Activated CD4-positive, alpha-beta T cell treated with anti-CD3 and anti-CD28 coated beads, Interleukin-2, amount 50 U/mL, for 1 hour (primary cell): ENCODE measurements at places on chromosomes 4 and X.

DNA sequence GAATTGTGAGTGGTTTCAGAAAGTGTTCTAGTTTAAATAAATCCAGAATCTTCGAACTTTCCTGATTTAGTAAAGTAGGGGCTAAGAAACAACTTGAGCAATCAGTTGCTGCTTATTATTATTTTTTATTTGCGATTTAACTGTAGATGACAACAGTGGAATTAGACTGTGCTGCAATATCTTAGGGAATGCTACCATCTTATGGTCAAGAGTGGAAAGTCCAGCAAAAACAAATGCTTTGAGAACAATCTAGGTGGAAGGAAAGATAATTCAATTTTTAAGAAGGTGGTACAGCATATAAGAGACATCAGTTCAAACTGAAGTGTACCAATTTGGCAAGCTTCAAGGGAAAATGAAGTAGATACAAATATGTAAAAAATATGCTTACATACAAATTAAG, 73.3 kb downstream of the CYLC1 start:
- DNase-seq = no peak

DNA sequence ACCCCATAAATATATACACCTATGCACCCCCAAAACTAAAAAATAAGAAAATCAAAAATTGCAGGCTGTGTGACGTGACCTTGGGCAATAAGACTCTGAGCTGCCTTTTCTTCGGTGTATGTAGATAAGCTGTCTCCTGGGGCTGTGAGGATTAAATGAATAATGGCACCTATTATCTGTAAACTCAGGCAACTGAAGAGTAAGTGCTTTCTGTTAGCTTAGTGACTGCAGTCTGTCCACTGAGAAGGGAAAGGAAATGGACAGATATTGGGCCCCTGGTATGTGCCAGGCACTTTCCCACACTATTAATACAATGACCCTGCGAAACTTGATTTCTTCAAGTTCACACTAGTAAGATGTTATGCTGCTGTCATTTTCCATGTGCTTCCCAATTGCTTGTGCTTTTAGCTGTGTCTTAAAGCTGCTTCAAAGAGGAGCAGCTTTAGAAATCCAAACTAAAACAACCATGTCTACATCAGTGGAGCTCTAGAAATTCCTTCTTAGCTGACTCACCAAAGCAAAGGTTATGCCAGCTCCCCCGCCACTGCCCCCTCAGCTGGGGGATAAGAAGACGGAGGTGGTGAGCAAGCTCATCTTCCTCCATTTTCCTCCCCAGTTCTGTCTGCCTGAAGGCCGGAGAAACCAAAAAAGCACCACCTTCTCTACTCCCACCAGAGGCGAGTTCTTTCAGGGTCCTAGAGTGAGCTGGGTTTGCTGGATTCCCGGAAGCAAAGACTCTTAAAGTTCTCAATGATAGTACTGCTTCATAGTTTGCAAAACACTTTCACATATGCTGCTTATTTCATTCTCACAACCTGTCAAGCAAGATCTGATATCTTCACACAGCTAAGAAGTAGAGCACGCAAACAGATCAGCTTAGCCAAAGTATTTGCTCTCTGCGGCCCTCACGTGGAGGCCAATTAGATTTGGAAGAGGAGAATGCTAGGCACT, 8.8 kb upstream of the DGAT2L6 start:
- no peak for DNase-seq

GRCh38 chrX:30313322-30313721, 4.1 kb upstream of the NR0B1 start:
- DNase-seq = no peak

GRCh38 chrX:24805201-24805600, 111.5 kb downstream of the POLA1 start:
- DNase-seq = no peak

DNA sequence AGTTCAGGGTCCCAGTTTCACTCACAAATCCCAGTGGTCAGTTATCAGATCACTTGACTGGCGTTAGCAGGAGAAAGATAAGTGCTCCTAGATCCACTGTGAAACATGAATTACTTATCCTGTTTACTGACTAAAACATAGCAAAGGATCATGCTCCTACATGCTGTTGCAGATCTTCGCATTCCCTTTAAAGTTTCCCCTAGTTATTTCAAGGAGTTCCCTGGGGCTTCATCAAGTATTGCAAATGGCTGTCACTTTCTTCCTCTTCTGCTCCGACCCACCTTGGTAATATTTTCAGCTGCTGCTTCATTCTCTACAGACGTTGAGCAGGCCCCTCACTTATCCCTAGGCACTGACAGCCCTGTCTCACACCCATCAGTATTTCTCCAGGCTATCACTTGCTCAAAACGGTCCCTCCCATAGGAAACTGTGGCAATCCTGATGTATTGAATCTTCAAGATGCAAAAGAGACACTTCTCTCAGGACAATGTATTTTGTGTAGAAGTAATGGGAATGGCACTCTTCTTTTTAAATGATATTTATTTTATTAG, 466.0 kb downstream of the INPP4B start:
- no peak for DNase-seq

- no peak for DNase-seq
Measured at GRCh38 chr4:88730811-88731210, 33.2 kb upstream of the NAP1L5 start.

DNA sequence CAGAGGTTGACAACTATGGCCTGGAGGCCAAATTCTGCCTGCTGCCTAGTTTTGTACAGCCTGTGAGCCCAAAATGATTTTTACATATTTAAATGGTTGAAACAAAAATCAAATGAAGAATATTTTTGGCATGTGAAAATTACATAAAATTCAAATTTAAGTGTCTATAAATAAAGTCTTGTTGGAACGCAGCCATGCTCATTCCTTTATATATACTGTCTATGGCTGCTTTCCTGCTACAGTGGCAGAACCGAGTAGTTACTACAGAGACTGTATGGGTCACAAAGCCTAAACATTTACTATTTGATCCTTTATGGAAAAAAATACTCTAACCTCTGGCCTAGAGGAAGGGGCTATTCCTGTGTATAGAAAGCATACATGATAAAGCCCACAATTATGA, 290.4 kb downstream of the GLUD2 start:
- no peak for DNase-seq

DNA sequence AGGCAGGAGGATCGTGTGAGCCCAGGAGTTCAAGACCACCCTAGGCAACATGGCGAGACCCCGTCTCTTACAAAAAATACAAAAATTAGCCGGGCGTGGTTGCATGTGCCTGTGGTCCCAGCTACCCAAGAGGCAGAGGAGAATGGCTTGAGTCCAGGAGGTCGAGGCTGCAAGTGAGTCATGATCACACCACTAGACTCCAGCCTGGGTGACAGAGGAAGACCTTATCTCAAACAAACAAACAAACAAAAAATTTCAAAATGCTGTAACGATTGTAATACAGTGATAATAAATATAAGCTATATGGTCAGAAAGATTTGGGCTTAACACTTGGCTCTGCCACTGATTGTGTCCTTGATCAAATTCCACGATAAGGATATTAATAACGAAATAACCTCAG, 24.2 kb downstream of the SLC25A4 start:
- DNase-seq = no peak

DNA sequence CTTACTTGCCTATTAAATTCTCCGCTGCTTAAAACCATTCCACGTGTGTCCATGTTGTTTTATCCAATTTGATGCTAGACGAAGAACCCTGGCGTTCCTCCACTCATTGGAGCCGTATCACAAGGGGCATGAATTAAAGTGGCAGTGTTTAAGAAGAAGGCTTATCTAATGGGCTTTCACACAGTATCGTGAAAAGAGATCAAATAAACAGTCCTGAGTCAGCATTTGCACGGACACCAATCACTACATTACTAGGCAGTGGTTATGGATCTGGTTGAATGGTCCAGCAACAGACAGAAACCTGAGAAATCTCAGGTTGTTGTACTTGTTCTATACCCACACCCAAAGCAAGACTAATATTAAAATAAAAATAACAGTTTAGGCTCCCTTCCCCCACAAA, 671.6 kb downstream of the FAT4 start:
- no peak for DNase-seq

- no peak for DNase-seq
Measured at GRCh38 chr4:10296730-10297129, 160.5 kb downstream of the ZNF518B start.

DNA sequence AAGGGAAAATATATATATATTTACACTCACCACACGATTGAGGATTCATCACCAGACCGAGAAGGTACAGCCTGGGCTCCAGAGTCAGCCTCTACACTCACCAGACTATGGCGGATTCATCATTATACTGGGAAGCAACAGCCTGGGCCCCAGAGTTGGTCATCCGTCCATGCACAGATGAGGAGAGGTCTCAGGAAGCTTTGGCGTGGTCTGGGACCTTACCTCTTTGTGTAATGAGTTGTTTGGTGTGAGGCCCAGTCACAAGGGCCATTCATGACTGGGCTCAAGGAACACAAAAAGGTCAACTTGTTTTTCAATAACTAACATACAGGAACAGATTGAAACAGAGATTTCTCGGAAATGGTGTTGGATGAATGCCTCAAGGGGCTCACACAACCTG, 926.1 kb downstream of the FAM133A start:
- DNase-seq = no peak

- DNase-seq = no peak
Measured at GRCh38 chrX:10741003-10741402, 120.6 kb upstream of the MID1 start.

DNA sequence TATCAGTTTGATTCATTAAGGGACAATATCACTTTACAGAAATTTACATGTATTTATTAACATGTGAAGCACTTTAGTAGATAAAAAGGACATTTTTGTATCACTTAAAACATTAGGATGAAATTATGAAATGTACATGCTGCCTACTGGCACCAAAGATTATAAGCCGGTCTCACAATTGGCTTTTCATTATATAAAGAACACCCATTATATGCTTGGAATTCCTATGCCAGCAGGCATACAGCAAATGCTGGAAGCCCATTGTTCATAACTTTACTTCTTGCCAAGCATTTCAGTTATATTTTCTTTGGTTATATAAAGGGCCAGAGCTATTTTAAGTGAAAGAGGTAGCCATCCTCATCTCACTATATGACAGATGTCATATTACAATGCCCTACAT, 145.9 kb downstream of the DMD start:
- DNase-seq = no peak

DNA sequence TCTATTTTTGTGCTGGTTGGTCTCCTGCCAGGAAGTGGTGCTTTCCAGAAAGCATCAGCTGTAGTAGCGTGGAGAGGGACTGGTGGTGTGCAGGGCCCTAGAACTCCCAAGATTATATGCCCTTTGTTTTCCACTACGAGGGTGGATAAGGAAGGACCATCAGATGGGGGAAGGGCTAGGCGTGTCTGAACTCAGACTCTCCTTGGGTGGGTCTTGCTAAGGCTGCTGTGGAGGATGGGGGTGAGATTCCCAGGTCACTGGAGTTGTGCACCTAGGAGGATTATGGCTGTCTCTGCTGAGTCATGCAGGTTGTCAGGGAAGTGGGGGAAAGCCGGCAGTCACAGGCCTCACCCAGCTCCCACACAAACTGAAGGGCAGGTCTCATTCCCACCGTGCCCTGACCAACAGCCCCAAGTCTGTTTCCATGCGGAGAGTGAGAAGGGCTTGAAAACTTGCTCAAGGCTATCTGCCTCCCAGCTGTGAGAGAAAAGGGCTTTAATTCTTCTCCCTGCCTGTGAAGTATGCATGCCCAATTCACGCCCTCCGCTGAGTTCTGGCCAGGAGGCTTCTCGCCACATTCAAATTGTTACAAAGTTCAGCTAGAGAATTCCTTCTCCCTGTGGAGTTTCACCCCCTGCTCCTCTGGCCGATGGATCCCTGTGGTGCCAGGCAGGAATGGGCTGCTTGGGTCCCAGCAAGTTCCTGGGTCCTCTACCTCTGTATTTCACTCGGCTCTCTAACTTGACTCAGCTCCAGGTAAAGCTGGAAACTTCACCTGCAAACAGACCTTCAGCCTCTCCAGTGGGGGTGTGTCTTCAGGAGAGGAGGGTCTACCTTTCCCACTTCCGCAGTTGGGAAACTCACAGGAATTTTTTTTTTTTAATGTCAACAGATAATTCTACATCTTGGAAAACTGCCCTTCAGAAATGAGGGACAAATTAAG, 7.7 kb upstream of the CSTF2 start:
- DNase-seq = no peak

- DNase-seq = no peak
Measured at GRCh38 chr4:5266991-5267390, 215.7 kb downstream of the STK32B start.

- DNase-seq = peak; percentile 26
Measured at GRCh38 chr4:39446842-39447573, 11.7 kb downstream of the RPL9 start.

DNA sequence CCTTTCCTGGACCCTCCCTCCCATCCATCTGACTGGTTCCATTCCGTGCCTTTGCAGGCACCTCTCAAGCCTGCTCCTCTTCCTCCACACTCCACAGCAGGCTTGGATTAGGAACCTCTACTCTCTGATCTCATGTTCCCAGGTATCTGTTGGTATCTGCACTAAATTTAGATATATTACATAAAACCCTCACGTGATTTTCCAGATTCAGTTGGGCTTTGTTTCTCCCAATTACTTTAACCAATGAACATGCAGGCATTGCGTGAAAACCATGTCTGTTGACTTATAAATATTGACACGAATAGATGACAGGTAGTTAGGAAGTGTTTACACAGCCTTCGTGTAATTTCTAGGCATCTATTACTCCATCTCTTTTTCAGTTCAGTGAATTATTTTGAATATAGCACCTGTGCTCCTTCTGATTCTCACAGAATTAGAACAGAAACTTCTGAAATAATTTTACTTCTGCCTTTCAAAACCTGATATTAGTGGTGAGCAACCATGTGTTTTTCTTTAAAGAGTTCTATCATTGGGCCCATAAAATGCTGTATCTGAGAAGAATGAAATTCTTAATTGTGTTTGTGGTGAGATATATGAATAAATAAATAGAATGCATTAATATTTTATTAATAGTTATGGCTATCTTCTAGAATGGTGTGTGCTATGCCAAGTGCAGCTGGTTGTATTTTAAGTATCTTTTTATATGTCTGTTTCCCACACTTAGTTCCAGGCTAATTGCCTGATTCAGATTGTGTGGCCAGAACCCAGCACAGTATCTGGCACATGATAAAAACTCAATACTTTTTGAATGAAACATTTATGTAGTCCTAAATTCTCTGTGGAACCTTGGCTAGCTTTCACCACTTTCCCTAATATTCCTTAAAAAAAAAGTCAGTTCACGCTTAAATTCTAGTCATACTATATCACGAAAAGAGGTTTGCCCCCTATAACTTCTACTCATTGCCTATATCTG, 304.8 kb downstream of the QDPR start:
- DNase-seq = no peak

- DNase-seq = no peak
Measured at GRCh38 chr4:112431158-112431557, 84.8 kb downstream of the NEUROG2 start.

DNA sequence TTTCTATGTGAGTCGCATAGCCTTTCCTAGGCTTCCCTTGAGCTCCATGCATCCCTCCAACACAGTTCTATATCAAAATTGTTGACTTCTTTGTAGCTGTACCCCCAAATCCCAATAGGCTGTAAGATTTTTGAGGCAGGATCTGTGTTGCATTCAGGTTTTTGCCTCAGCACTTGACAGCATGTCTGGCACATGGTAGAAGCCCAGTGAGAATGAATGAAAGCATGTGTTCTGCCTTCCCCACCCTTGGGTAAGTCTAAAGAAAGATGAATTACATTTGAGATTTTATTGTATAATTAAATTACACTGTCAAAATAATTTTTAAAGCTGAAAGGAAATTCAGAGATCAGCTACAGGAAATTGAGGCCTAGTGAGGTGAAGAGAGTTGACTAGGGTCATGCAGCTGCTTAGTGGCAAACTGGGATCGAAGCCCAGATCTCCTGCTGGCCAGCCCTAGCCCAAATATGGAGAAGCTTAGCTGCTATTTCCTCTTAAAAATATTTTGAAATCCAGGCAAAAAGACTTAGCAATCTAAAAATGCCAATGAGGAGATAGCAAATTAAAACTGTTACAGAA, 122.5 kb downstream of the SPATA18 start:
- no peak for DNase-seq
